DMS153 (cell line): ENCODE measurements at places on chromosomes 5 and 9.

- no peak for DNase-seq
Measured at GRCh38 chr9:91163773-91164471, 197.8 kb downstream of the AUH start.

DNA sequence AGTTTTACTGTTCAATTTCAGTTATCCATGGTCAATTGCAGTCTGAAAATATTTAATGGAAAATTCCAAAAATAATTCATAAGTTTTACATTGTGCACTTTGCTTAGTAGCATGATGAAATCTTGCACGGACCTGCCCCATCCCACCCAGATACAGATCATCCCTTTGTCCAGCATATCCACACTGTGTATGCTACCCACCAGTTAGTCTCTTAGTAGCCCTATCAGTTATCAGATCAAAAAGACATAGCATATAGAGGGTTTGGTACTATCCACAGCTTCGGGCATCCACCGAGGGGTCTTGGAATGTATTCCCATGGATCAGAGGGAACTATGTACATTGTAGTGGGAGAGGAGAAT is 97.7 kb downstream of the SLC44A1 start:
- no peak for DNase-seq

DNA sequence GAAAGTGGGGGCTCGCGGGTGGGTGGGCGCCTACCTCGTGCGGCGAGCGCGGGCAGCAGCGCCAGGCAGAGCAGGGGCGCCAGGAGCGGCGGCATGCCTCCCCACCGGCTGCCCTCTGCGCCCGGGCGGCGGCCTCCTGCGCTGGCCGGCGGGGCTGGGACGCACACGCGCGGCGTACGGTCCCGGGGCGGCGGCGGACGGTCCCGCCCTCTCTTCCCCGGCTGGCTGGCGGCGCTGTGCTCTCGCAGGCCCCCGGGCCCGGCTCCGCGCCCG is 220 bp downstream of the NOTCH1 start:
- DNase-seq = no peak

DNA sequence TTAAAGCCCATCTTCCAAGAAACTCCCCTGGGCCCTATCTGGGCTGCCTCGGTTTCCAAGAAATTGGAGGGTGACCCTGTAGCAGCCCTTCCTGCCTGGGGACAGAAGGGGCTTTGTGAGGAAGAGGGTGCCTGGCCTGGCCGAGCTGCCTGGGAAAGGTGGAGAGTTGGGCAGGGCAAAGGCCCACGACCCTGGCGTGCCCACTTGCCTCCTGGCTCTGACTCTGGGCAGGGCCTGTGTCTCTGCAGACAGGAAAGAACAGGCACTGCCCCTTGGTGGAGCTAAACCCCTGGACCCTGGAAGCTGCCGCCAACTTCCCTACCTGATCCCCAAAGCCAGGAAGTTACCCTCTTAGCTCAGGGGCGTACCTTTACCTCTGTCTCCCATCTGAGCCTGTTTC is 149.3 kb downstream of the RGS3 start:
- no peak for DNase-seq

GRCh38 chr5:165086465-165086864 is 1581.0 kb downstream of the MAT2B start:
- no peak for DNase-seq

GRCh38 chr9:114790521-114790920 is 15.3 kb downstream of the TNFSF15 start:
- no peak for DNase-seq

DNA sequence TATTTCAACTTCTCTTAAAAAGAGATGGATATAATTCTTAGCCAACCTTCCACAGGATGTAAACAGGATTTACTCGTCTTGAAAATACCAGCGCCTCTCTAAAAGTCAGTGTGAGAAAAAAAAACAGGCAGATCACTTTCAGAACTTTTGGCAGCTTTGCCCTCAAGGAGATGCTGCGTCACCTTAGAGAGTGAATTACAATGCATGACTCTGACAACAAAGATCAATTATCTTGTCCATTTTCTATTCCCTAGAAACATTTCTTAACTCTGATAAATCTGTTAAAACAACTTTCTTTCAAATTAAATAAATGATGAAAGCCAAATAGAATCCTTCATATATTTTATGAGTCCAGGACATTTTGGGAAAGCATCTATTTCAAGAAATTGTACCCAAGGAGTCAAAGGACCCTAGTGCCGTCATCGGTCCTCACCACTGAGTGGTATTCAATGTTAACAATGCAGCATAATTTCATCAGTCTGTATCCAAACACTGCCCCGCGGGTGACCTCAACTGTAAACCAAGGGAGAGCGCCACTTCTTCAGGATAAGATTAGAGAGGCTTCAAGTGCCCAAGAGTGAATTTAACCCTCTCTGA is 536.0 kb downstream of the PDE4D start:
- no peak for DNase-seq

DNA sequence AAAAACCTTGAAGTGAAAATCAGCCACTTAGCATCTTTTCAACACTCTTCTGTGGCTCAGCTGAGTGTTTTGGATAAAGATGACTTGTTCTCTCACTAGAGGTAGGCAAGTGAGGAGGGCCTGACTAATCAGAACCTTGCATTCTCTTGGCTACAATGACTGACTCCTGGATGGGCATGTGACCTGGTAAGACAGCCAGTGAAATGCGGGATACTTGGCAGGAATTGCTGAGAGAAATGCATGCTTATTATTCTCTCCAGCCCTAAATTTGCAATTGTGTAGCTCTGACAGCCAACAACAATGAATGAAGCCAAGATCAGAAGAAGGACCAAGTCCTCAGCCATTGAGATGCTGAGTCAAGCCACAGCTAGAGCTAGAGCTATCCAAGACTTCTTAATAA is 490.5 kb upstream of the ZNF608 start:
- no peak for DNase-seq

DNA sequence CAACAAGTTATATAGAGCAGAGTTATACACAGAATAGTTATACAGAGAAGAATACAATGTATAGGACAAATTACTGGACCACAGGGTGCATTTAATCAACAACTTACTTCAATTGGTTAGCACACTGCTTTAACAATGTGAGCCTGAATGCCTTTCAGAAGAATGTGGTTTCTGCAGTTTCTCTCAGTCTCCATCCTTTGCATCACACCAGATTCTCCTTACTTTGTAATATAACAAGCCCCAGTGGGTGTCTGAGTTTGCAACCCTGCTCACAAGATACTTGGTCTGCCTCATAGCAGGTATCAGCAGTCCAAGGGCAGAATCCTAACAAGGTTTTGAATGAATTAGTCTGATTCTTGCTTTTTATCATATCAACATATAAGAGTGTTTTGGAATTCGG is 114.6 kb downstream of the GABRB2 start:
- DNase-seq = no peak

- no peak for DNase-seq
Measured at GRCh38 chr5:149982505-149982904, 17.9 kb downstream of the TIGD6 start.

GRCh38 chr5:150670275-150670947 is 9.4 kb downstream of the MYOZ3 start:
- no peak for DNase-seq

DNA sequence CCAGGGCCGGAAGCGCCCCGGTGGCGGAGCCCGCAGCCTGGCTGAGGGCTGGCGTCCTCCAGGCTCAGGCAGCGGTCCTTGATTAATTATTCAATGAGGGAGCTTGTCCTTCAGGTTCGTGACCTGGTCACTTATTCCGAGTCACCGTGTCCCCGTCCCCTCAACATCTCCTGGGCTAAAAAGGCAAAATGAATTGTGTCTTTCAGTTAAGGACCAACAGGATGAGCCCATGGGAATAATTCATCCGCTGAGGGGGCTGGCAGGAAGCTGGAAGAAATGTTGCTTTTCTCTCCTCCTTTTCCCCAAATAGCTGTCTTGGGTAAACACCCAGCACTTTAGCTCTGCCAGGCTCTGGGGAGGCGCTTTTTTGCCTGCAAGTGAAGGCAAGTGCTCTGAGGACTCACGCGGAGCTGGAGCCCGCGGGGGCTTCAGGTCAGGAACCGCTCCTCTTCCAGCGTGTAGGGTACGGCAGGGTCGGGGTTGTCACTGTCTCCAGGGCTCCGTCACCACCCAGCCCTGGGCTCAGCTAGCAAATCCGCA is 13.1 kb downstream of the KCNT1 start:
- DNase-seq = no peak

DNA sequence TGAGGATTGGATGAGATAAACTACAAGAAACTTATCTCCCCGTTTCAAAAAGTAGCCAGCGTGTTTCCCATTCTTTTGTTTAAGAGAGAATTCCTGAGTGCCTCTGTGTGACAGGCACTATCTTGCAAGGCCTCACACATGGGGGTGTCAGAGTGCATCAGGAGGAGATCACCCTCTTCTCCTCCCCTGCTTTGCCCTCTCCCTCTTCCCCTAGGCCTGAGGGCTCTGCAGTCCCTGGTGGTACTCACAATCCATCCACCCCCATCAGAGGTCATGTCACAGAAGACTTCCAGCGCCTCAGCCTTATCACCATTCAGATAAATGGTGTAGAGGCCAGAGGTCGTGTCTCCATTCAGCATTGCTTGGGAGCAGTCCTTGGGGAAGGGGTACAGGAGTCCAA is 88.0 kb downstream of the TNC start:
- DNase-seq = no peak

DNA sequence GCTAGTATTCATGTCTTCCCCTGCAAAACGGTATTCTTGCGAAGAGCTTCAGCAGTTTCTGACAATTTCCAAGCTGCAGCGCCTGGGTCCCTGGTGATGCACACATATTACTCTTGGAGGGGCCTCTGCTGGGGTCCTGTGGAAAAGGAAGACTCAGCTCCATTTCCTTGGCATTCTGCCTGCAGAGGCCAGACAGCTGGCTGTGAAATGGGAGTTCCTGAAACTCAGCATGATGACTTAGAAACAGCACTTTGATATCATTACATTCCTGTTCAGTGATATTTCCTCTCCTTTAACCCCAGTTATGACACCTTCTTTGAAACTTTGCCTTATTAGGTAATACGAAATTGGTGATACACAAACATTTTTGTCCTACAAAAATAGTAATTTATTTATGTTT is 98.5 kb downstream of the APBA1 start:
- DNase-seq = no peak

GRCh38 chr5:180142824-180143610 is 66.0 kb downstream of the RASGEF1C start:
- no peak for DNase-seq

DNA sequence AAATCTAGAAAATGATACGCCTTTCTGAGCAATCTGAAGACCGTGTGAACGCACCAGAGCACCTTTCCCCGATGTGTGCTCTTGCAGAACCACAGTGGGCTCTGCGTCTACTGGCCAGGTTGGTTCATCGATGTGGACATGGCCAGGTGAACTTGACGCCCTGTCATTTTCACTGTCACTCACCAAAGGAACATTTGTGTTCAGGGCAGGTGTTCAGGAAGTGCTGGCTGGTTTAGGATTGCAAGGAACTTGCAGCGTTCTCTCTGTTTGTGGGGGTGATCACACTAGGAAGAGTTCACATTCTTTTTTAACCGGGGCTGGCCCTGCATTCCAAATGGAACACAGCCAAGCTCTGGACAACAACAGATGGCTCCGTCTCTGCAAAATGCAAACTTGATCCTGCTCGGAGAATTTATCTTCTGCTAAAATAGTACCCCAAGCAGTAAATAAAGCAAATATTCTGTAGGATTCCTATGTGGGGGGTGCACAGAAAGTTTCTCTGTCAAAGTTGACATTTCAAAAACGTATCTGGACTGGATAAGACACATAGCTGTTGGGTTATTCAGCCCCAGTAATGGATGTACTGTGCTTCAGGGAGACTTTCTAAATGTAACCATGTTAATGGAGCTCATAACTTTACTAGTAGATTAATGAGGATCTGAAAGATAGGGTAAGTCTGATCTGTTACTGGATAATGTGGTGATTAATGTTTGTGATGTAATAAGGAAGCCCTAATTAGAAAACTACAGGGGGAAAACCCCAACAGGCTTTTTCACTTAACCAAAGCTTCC is 45.7 kb upstream of the FANCC start:
- no peak for DNase-seq

- no peak for DNase-seq
Measured at GRCh38 chr5:139306628-139307379, 13.3 kb downstream of the MATR3 start.

DNA sequence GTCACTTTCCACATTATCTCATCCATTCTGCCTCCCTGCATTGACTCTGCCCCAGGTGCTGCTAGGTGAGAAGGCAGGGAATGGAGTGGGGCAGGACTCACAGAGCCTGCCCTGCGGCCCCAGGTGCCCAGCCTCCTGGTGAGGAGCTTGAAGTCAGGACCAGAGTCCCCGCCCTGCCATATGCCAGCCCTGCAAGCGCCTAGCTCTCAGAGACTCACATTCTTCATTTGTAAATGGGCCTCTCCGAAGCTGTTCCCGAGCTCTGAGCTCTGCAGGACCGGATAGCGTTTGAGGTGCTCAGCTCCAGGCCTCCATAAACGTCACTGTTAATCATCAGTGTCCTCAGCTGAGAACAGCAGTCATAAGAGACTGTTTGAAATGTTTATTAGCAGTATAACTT is 75.1 kb upstream of the STXBP1 start:
- no peak for DNase-seq

GRCh38 chr5:68500813-68501212 is 285.3 kb downstream of the PIK3R1 start:
- no peak for DNase-seq

GRCh38 chr9:21747175-21747574 is 55.3 kb upstream of the MTAP start:
- DNase-seq = no peak

DNA sequence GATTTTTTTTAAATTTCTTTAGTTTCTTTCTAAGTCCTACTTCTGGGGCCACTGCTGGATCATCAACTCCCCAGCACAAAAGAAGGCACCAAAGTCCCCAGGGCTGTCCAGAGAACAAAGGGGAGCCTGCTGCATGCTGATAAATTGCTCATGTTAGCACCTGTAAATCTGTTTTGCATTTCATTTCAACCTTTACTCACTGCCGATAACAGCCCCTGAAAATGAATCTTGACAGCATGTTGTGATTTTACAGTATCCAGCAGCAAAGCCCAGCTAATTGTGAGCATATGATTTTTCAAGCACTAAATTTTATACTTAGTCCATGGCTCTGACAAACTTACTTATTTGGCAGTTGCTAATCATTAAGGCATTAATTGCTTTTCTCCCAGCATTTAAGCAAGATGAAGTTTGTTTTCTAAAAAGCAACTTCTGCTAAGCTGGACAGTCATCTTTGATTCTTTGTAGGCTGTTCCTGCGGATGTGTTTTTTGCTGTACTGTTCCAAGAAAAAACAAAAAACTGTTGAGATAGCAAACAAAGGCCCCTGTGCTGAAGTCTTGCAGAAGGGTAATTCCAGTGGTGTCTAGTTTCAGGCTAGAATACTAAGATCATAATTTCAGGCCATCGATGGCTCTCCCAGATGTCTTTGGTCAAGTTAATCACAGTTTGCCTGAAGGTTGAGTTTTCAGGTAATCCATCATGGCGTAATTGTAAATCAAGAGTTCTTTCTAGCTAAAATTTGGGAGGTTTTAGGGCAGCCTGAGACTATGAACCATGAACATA is 73.1 kb upstream of the GAS1 start:
- no peak for DNase-seq

DNA sequence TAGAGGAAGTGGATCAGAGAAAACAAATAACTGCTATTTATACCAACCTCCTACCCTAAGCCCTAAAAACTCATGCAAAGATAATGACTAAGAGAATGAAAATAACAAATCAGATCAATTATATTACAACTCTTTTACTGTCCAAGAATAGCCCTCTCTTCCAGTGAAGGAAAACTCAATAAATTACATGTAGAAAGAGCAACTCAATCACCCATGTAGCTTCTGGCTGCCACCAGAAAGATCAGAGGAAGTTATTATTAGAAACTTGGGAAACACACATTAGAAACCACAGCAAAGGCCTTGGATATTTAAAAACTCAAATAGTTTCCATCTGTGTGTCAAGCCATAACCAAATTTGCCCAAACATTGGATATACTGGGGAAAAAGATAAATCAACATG is 134.0 kb upstream of the TARS1 start:
- DNase-seq = no peak

- DNase-seq = no peak
Measured at GRCh38 chr9:130961511-130962300, 22.7 kb upstream of the FIBCD1 start.
